ENCODE measurements at places on chromosomes 2 and 18.

DNA sequence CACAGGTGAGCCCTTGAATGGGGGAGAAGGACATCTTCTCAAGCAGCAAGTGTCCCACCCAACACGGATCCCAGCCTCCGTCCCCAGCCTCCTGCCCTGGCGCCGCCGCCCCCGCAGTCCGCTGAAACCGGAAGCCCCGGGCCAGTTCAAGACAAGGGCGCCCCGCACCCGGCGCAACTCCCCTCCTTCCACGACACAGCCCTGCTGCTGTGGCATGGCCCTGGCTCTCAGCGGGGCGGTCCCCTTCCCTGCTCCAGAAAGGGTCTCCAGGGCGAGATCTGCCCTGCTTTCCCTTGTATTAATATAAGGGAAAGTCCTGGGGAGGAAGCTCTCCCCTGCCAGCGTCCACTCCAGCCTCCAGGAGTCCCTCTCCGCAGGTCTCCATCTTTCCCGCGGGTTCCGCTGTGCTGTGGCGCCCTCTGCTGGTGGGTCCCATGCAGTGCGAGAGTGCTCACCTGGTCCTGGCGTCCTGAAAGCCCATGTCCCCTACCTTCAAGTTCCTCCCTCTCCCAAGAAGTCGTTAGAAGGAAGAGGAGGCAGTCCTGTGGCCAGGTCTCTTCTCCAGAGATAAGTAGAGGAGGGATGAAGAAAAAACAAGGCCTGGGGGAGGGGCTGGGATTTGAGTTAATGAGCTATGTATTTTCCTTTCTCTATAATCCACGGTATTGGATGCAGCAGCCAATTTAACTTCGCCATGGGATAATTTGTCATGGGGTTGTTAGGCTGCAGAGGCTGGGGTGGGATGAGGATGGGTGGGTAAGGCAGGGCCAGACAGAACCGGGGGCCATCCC, 176.0 kb downstream of the SMAD2 start:
- DNase-seq = peak; percentile 14

GRCh38 chr2:157800838-157801495, 75.2 kb downstream of the ACVR1 start:
- no peak for DNase-seq

- no peak for DNase-seq
Observed at GRCh38 chr2:58922245-58922644, 681.1 kb upstream of the FANCL start.

DNA sequence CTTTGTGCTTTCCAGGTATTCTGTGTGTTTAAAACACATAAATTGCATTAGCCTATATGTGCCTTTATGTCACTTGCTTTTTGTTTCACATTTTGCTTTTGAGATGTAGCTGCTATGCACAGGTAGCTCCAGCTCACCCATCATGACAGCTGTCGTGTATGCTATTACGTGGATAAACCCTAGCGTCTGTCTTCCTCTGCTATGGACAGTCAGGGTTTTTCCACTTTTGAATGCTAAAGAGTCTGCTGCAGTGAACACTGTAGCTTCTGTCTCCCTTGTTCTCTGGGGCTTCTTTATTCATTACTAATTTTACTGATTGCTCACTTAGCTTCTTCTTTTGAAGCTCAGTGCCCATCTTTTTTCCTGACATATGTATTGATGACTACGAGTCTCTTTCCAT, 24.7 kb upstream of the MBP start:
- no peak for DNase-seq

DNA sequence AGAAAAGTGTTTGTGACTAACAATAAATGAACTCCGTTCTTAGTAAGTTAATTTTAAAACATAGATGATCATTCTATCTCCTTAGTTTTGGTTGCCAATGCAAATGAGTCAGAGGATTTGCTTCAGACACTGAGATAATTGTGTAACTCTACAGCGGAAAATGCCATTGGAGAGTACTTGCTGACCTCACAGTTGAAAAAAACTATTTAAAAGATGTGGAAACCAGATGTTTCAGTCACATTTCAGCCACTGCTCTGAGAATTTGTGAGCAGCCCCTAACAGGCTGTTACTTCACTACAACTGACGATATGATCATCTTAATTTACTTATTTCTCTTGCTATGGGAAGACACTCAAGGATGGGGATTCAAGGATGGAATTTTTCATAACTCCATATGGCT, at the start of gene TNFAIP6:
TNFAIP6 (plus strand) TSS at position 234 of the 400 bp plus-strand sequence; CDS start at position 309, 75 bp downstream.
- DNase-seq = peak; percentile 98

GRCh38 chr2:96810783-96811192, 5.3 kb upstream of the CNNM3 start:
- no peak for DNase-seq

GRCh38 chr2:169827272-169828140, at the start of gene UBR3:
TSS of gene UBR3 (plus strand) at chr2:169827454. CDS start at chr2:169827508, 54 bp downstream.
- DNase-seq = peak; percentile 93

DNA sequence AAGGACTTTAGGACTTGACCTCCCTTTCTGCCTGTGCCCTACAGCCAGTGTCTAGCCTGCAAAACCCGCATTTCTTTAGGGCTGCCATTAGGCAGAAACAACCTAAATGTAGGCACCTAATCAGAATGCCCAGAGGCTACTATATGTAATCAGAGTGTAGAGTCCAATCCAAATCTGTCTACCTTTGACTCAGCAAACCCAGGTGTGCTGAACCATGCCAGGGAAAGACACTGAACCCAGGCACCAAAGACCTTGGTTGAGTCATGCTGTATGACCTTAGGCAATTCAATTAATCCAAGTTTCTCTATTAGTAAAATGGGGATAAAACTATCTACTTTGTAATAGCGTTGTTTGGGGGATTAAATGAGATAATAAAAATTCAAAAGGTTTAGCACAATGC, 20.7 kb downstream of the CAPN14 start:
- DNase-seq = no peak

DNA sequence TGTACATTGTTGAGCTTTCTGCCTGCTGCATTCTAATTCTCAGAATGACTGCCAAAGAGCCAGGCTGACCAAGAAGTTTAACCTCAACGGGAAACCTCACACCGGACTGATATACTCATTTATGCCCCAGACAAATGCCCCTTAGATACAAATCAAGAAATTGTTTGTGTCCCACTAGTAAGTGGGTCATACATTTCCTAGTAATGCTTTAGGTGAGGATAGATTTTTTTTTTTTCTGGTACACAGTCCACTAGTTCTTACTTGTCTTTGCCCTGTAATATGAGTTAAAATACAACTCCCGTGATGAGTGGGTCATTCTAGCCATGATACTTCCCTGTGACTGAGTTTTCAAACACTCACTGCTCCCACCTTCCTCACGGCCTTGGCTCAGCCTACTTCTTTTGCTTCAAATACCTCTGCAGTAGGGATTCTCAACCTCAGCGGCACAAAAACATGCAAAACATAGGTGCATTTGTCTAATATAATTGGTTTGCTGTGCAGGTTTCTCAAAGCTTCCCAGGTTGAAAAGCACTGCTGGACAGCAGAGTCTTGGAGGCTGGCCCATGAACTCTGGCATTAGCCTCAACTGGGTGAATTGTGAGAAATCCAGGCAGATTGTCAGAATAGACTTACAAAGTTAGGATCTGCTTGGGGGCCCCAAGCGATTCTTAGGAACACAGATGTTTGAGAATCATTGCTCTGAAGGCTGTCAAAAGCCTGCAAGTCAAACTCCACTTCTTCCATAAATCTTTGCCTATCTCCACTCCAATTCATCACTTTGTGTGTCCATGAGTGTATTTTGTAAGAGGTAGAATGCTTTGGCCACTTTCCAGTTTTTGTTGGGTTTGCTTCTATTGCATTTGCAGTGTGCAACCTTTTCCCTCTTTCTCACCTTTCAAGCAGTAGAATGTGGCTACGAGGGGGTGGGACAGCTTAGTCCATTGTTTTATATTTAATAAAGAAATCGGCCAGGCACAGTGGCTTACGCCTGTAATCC, 35.5 kb downstream of the TGIF1 start:
- DNase-seq = no peak

GRCh38 chr2:160492401-160493226, 993 bp downstream of the RBMS1 start:
- peak; percentile 82 for DNase-seq

DNA sequence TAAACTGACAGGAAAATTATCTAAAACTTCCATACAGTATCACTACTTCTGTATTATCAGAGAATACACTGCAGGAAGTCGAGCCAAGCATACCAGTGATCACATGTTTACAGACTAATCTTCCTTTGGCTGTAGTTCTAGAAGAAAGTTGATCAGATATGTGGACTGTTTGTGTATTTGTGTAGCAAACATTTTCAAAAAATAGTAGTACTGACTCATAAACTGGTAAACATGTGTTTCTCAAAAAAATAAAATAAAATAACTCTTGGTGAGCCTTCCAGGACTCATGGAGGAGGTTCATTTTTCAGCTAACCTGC, 148.9 kb upstream of the SLC39A10 start:
- no peak for DNase-seq

DNA sequence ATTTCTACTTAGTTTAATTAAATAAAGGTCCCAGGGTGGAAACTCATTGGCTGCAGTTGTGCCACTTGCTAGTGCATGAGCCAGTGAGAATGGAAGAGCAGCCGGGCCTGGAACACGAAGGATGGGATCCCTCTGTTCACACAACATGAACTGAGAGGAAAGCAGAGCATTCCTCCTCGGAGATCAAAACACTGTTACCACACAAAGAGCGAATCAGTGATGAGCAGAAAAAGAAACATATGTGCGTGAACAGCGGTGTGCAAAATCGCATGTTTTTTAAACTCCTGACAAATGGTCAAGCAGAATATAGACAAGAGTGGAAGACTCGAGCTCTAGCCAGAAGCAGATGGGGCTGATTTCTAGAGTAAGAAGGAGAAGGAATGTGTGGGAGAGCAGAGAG, 28.4 kb upstream of the ANKRD44 start:
- DNase-seq = no peak

GRCh38 chr2:88016960-88017779, 823 bp upstream of the RNU2-63P start:
- no peak for DNase-seq

GRCh38 chr18:62131301-62131909, 55.5 kb downstream of the PIGN start:
- peak; percentile 82 for DNase-seq

- DNase-seq = peak; percentile 39
Observed at GRCh38 chr2:193523662-193524061, 1328.9 kb upstream of the TMEFF2 start.

DNA sequence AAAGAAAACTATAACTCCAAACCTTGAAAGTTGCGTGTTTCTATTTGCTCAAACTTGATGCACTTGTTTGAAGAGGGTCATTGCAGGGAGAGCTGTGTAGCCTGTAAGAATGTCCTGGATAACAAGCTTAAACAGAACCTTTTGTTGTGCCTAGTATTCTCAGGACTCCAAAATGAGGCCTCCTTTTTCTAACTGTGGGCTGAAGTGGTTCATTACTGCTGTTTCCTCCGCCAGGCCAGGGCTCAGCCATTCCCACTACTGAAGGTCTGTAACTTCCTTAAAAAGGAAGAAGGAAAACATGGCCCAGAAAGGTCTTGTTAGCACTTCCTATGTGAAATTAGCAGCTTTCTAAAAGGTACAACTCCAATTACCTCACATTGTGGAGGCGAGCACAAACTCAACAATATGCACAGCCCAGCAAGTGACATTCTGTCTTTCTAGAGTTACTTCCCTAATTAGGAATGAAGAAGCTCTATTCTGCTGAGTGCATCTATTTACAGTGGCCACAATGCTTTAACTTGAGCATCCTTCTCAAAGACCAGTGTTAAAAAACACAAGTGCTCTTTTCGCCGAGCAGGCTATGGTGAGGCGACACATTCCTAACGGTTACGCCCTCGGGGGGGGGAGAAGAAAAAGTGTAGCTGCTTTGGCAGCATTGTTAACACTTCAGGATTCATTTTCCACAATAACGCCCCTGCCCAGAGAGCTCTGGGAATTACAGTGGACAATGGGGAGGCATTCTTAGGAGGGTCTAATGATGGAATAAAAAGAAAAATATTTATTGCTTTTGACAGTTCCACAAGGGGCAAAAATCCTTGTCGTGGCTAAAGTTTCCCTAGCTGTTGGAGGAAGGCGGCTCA, 136.9 kb upstream of the SIX3 start:
- no peak for DNase-seq

GRCh38 chr2:215548714-215549113, 112.8 kb upstream of the FN1 start:
- peak; percentile 76 for DNase-seq

DNA sequence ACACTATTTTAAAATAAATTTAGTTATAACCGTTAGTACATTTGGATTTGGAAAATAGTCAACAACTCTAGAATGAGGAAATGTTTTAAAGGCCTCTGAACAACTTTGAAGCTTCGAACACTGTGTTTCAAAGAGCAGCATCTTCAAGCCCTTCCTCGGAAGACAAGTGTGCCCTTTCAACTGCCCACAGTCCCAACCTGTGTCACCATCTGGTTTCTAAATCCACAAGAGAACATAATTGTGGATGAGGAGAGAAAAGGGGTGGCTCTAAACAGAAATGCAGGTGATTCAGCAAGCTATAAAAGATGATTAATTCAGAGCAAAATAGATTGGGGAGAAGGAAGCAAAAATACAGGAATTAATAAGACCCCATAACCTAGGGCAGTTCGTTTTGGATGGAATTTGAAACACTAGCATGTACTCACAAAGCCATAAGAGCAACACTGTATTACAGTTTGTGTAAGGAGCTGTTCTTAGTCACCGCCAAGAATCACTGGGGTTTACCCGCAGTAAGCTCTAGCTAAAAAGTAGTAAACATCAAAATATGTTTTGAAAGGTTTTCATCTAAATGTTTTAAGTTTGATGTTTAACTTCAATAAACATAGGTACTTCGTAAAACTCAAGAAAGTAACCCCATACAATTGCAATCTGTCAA, 160.7 kb downstream of the EIPR1 start:
- no peak for DNase-seq

GRCh38 chr2:73282924-73283544, 1.2 kb downstream of the FBXO41 start:
- no peak for DNase-seq

GRCh38 chr2:204008352-204008751, 71.8 kb downstream of the ICOS start:
- DNase-seq = no peak

DNA sequence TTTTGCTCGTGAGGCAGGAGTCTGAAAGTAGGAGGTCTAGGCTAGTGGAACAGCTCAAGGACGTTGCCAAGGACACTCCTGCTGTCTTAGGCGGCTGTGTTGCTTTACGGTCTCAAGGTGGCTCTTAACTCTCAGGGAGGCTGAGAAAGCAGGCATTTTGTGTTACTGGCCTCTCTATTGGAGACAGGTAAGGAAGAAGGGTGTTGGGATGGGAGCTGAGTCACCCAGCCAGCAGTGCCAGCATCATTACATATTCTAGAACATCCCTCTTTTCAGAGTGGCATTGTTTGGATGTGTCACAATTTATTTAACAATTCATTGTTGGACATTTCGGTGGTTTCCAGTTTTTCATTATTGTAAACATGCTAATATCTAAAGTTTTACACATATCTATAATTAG, 30.8 kb upstream of the TMEM214 start:
- no peak for DNase-seq

GRCh38 chr18:29681578-29681977, 1361.0 kb downstream of the DSC3 start:
- no peak for DNase-seq

DNA sequence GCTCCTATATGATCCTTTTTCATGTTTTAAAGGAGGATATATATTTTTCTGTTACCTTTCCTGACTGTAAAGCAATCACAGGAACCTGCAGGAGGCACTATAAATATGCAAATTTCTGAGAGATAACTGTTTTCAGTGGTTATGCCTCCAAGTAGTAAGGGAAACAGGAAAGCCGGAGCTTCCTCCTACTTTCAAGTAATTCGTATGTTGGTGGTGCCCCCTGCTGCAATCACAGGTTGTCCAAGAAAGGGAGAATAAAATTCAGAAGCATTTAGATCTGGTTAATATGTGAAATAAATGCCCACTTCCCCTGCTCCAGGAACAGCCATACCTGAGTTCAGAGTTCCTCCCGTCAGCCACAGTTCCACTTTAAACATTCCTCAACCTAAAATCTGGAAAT, 12.0 kb upstream of the BCL11A start:
- peak; percentile 25 for DNase-seq
